ENCODE measurements at places on chromosomes 7 and 10. TPM values are rescaled to one million over a fixed set of nuclear protein-coding genes. Genes with fewer than 3 reads are reported as not detected.

DNA sequence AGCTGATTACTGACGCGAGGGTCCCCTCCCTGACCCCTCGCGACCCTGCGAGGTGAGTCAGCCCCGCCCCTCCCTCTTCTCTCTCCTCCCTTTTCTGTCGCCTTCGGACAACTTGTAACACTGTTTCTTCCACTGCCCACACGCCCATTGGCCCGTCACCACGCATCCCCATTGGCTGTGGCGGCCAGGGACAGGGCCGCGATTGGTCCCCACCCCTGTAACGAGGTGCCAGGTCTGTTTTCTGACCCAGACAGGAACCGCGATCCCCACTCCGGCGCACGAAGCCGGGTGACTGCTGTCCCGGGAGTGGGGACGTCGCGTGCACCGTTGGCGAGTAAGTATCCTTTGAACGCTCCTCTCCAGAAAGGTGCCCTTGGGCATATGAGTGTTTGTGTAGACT, at the start of gene STRA8:
Gene STRA8, plus strand, starts transcription at position 269 of the 400 bp plus-strand sequence. CDS start 6,687 bp downstream, outside the sequence.
- no peak for DNase-seq
- no peaks in the 10 kb centered on the region for H3K27me3 ChIP-seq
- no peak within 1 kb of the TSS for H3K27ac ChIP-seq
- no peaks in the 10 kb centered on the region for H3K4me1 ChIP-seq

DNA sequence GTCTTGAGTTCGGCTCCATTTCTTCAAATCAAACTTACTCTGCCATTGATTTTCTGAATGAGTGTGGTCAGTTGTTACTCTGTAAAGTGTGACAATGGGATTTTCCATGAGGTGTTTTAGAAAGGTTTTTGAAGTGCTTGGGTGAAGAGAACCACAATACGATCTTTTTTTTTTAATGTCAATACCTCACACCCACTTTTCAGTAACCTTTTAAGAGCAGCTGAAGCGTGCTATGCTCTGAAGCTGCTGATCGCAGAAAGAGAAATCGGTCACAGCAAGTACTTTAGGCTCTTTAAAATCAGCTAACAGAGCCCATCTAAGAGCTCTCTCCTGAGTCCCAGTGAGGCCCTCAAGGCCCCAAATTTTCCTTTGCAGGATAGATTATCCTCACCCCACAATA, 34.4 kb upstream of the YAE1 start:
- H3K4me1 ChIP-seq: no peaks in the 10 kb centered on the region
- no peak for DNase-seq
- H3K27ac ChIP-seq: no peak overlapping the region
- no peaks in the 10 kb centered on the region for H3K36me3 ChIP-seq
- no peak overlapping the region for H3K4me3 ChIP-seq

DNA sequence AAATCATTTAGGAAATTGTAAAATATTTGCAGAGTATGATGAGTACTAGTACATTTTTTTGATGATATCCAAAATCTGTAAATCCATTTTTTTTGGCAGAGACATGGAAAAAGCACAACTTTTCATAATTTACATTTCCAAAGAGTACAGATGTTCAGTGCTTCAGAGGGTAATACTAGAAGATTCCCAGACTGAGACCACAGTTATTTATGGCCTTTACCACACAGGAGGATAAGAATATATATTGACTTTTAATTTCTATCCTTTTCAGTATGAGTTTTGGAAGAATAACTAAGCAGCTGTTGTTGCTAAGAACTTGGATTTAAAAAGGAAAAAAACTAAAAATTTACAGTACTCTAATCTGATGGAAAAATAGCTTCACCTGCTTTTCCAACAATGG, 61.9 kb downstream of the HGF start:
- no peaks in the 10 kb centered on the region for H3K4me1 ChIP-seq
- DNase-seq: no peak

PNLIPRP3 gene
- not detected for total RNA-seq

- no peaks in the 10 kb centered on the region for H3K36me3 ChIP-seq
- no peak for DNase-seq
- H3K27me3 ChIP-seq: no peaks in the 10 kb centered on the region
- peaks cover 10% of the 10 kb centered on the region for H3K4me1 ChIP-seq
- H3K27ac ChIP-seq: no peak overlapping the region
- no peak overlapping the region for H3K4me3 ChIP-seq
Measured at GRCh38 chr10:71241114-71241829, 28.9 kb downstream of the UNC5B start.

YWHAG gene
- 24.1 TPM for total RNA-seq

SMKR1 gene
- total RNA-seq: not detected

Measured in body of pancreas (tissue), 4 donors.